ENCODE measurements at places on chromosomes 4 and X.
A peak's percentile ranks its signal among the peaks of the same experiment; 100 is the strongest.

DNA sequence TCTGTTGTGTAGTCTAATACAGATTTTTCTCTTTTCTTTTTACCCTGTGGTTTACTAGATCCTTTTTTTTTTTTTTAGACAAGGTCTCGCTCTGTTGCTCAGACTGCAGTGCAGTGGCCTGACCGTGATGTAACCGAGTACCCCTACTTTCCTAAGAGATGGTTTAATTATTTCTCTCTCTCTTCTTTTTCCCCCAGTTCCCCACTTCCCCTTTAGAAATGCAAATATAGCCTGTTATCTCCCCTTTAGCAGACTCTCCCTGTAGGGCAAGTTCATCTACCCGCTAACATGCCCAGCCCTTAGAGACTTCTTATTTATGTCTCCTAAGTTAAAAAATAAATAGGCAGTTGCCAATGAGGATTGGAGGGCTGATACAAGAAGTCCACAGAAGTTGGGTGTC is 4.5 kb downstream of the SNX25 start:
- DNase-seq: no peak

GRCh38 chr4:82650868-82651267 is 89.1 kb upstream of the TMEM150C start:
- no peak for DNase-seq

DNA sequence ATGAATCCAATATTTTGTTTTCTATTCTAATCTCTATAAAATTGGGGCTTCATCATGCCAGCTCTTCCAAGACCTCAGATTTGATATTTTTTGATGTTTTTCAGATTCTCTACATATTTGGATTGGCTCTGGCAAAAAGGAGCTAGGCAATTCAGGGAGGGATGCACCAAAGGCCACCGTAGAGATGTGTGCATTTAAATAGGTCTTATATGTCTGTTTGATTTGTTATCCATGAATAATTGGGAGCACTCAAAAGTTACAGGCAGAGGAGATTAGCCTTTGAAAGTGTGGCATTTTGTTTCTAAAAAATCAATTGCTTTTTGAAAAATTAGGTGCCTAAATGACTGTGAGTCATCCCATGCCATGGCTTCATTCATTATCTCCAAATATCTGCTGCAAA is 147.1 kb upstream of the RPS6KA6 start:
- no peak for DNase-seq

- DNase-seq: no peak
Observed at GRCh38 chr4:141810712-141811375, 174.5 kb downstream of the IL15 start.

DNA sequence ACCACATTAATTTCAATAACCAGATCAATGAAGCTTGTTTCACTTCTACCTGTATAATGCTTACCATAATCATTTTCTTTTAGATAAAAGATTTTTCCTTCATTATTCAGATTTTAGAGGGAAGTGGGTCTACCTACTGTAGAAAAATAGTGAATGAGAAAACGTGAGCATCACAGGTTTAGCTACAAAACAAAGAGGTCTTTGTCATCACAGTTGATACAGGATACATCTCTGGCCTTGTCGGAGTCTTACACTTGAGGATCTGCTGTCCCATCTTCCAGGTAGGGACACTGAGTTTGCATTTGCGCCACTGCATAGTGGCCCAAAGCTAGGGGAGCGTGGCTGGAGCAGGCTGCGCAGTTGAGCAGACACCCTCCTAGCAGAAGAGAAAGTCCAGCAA is 710 bp downstream of the CLDN24 start:
- no peak for DNase-seq

DNA sequence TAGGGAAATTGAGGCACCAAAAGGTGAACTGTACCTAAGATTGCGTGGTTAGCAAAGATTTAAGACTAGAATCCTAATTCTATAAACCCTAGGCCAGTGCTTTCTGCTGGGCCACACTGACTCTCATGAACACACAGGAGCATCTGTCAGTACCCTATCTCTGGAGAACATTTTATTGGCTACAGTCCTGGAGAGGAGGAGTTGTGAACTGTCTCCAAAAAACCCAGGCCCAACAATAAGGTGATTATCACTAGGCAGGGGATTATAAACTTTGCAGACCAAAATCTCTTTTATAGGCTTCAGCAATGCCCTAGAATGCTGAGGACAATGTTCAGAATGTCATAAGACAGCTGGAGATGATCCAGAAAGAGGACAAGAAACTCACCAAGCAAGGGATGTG is 24.1 kb downstream of the OPHN1 start:
- no peak for DNase-seq

GRCh38 chr4:82017680-82018079 is 356.1 kb downstream of the HNRNPD start:
- no peak for DNase-seq

GRCh38 chr4:76950052-76950955 is 752 bp downstream of the SEPTIN11 start:
- DNase-seq: peak; percentile 70

GRCh38 chr4:166021617-166022016 is 148.6 kb downstream of the TLL1 start:
- DNase-seq: no peak

DNA sequence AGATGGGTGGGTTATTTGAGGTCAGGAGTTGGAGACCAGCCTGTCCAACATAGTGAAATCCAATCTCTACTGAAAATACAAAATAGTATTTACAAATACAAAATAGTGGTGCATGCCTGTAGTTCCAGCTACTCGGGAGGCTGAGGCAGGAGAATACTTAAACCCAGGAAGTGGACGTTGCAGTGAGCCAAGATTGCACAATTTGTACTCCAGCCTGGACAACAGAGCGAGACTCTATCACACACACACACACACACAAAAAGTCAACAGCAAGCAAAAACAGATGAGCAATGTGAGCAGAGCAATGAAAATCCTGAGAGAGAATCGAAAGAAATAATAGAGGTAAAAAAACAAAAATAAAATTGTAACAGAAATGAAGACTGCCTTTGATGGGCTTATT is 168.8 kb downstream of the PCDH18 start:
- DNase-seq: no peak

GRCh38 chr4:7803992-7804755 is 135.5 kb downstream of the AFAP1 start:
- DNase-seq: peak; percentile 86

GRCh38 chr4:159428293-159428692 is 325.4 kb downstream of the RAPGEF2 start:
- no peak for DNase-seq

- no peak for DNase-seq
Observed at GRCh38 chr4:110108960-110109359, 89.5 kb downstream of the ELOVL6 start.

DNA sequence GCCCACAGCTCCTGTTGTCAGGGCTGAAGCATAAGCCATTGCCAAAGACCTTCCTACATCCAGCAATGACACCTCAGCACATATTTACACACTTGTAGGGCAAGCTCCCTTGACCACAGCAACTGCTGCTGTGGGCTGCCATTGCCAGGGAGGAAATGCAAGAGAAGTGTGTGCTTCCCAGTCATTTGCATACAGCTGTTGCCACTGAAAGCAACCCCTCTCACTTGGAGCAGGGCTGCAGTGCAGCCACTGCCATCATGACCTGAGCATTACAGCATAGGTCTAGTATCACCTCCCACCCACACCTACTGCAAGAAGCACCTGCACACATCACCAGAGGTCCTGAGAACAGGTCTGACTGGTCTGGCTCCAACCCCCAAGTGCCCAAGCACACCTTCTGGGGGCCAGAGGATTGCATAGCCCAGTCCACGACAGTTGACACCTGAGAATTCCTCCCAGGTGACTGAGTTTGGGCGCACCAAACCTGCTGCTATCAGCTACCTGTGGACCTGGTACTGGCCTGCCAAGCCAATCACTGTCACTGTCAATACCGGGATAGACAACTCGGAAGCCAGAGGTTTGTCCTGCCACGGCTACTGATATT is 636.5 kb upstream of the SLIT2 start:
- no peak for DNase-seq

Data from activated naive CD4-positive, alpha-beta T cell treated with Interleukin-2 at 50 U/mL for 16 hours (primary cell).